ENCODE measurements at places on chromosomes 2 and 18.

DNA sequence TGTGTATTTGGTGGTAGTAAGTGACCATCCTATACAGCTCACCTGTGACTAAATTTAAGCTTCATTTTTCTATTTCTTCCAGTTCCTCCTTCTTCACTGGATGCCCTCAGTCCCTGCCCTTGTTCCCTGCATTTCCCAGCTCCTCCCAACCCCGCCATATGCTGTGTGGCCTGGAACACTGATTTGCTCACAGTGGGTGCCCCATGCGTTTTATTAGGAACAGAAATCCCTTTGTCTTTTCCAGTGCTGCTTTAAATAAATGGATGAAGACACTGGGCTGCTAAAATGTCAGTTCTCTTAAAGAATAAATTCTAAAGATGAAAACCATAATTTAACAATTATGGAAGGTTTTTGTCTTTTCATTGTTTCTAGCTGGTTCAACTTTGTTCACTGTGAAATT, 477.3 kb downstream of the DCDC2C start:
- DNase-seq, result no peak
- H3K27ac ChIP-seq, result no peak overlapping the region
- H3K36me3 ChIP-seq, result peaks cover 6% of the 10 kb centered on the region
- no peaks in the 10 kb centered on the region for H3K4me1 ChIP-seq

DNA sequence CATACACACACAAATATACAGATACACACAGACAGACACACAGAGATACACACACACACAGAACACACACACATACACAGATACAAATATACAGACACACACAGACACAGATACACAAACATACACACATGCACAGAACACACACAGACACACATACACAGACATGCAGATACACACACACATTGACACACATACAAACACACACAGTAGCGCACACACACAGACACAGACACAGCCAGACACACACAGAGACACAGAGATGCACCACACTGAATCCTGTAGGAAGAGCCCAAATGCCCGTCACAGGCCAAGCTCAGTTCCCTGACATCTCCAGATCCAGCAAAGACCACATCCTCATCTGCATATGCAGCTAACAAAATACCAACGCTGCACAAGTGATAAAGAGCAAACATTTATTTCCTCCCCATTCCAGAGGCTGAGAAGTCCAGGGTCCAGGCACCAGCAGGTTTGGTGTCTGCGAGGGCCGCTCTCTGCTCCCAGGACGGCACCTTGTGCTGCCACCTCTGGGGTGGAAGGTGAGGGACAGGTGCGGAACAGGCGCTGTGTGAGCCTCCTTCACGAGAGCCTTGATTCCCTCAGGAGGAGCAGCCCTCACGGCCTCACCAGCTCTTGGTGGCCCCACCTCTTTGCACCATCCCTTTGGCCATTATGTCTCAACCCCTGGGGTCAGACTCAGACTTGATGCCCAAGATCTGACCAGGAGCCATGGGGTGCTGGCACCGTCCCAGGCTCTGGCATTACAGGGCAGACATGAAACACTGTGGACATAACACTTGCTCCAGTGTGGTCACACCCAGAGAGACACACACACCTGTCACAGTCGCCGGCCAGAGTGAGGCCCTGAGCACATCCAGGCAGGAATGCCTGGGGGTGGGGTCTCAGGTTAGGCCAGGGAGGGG, 108.7 kb downstream of the NDUFA10 start:
- H3K27ac ChIP-seq, result no peak overlapping the region
- H3K4me1 ChIP-seq, result no peaks in the 10 kb centered on the region
- H3K36me3 ChIP-seq, result no peaks in the 10 kb centered on the region

- H3K4me3 ChIP-seq, result peak overlapping the region; percentile 82
- peaks cover 14% of the 10 kb centered on the region for H3K4me1 ChIP-seq
- DNase-seq, result no peak
- H3K36me3 ChIP-seq, result peaks cover 4% of the 10 kb centered on the region
These were observed 1.5 kb downstream of the EPAS1 start for GRCh38 chr2:46298522-46299353.

DNA sequence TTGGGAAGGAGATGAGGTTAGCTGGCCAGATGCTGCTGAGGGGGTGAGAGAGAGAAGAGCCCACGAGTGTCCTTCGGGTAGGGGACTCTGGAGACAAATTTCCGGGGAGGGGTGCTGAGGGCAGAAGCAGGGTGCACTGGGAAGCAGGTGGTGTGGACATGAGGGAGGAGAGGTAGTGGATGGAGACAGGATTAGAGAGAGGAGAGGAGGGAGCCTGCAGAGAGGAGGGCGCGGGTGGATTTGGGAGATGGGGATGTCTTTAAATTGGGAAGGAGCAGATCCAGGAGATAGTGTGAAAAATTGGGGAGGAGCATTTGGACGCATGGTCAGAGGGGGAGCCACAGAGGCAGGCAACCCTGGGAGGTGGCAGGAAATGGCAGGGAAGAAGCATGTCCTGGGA, 154.7 kb downstream of the DYSF start:
- no peak for DNase-seq
- H3K27me3 ChIP-seq, result peaks cover 9% of the 10 kb centered on the region
- no peaks in the 10 kb centered on the region for H3K36me3 ChIP-seq
- H3K27ac ChIP-seq, result no peak overlapping the region

DNA sequence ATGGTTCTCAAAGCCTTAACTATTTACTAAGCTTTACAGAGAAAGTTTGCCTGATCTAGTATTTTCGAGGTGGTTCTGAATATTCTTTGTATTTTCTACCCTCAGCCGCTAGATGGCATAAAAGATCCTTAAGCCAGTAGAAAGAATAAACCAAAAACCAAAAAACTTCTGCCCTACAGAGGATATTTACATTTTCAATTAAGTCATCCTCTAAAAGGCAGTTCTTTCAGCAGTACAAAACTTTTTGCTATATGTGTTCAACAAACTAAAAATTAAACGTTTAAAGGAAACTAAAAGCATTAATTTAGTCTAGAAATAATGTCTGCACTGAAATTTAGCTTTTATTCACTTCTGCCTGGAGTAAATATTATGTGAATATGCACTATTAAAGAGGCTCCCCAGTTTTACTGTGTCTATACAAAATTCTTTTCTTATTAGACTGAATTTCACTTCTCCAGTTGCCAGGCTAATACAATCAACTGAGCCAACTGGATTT, 297.5 kb downstream of the PIEZO2 start:
- H3K27ac ChIP-seq, result no peak overlapping the region
- H3K4me3 ChIP-seq, result no peak overlapping the region
- peaks cover 10% of the 10 kb centered on the region for H3K27me3 ChIP-seq
- no peaks in the 10 kb centered on the region for H3K4me1 ChIP-seq
- DNase-seq, result no peak

DNA sequence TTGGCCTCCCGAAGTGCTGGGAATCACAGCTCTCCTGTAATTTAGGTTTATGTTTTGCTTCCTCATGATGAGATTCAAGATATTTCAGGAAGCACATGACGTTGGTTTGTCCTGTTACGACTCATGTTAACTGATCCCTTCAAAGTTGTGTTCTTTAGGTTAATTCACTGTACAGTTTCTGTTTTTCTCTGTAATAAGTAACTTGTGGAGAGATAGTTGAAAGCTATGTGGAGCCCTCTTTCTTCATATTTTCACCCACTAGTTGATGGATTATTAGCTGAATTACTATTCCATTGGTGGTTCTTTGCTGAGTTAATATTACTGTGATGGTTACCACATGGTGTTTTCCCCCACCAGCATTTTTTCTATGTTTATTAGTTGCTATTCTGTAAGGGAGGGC, 18.3 kb upstream of the CHCHD5 start:
- H3K27ac ChIP-seq, result no peak overlapping the region
- H3K36me3 ChIP-seq, result peaks cover 48% of the 10 kb centered on the region
- no peak for DNase-seq
- H3K4me3 ChIP-seq, result no peak overlapping the region
- no peaks in the 10 kb centered on the region for H3K4me1 ChIP-seq

DNA sequence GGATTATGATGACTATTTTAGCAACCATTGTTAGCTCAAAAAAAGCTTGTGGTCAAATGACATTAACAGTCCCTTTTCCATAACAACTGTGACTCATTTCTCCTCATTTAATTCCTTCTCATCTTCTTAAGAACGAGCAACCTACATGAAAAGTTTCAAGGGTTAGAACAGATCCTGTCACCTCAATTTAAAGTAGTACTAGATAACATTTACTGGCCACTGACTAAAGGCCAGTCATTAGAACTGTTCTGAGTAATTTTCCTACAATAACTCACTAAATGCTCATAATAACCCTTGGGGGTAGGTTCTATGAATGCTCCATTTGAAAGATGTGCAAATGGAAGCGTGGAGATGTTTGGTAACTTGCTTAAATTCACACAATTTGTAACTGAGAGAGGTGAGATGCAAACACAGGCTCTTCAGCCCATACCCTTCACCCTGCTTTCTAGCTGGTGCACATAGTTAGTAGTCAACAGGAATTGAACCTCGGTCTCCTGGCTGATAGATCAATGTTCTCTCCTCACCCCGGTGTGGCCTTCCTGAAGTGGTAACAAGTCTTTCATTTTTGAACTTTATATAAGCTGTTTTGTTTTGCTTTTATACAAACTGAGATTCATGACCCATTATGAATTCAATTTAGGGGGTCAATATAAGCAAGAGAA, 212.5 kb downstream of the SETBP1 start:
- peak overlapping the region; percentile 43 for H3K4me3 ChIP-seq
- peak overlapping the region; percentile 62 for H3K27ac ChIP-seq
- no peak for DNase-seq
- H3K27me3 ChIP-seq, result no peaks in the 10 kb centered on the region

DNA sequence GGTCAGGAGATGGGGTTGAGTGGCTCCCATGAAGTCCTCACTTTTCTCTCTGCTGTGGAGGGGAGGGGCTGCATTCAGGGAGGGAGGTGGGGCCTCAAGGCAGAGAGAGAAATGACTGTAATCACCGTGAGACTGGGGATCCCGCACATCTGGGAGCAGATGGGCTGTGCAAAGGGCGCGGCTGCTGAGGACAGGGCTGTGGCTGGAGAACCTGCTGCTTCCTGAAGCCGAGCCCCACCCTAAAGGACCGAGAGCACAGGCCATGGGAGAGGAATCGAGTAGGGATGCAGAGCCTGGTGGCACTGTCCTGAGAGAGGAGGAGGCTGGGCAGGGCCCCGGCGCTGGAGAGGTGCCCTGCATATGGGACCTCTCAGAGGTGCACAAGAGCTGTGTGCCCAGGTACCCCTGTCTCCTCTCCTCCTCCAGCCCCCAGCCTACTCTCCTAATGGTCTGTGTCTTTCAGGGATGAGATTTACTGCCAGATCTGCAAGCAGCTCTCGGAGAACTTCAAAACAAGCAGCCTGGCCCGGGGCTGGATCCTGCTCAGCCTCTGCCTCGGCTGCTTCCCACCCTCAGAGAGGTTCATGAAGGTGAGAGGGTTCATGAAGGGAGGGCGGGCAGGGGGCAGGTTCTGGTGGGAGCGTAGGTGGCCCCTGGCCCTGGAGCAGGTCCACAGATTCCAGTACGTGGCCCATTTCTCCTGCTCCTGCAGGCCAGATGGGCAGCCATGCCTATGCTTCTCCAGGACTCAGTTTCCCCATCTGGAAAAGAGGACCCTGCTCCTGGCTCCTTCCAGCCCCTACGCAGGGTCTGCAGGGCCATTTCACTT, 25.9 kb upstream of the GPR17 start:
- H3K4me1 ChIP-seq, result no peaks in the 10 kb centered on the region
- peak; percentile 41 for DNase-seq
- H3K4me3 ChIP-seq, result no peak overlapping the region
- peaks cover 21% of the 10 kb centered on the region for H3K27me3 ChIP-seq
- H3K36me3 ChIP-seq, result no peaks in the 10 kb centered on the region

All from natural killer cell treated with Interleukin-12 subunit alpha and Interleukin-12 subunit beta and Interleukin-15 and Interleukin-18, amount 100 ng/mL, for 72 hours (primary cell).